ENCODE measurements at places on chromosomes 12 and 14. TPM values are rescaled to one million over a fixed set of nuclear protein-coding genes. Genes with fewer than 3 reads are reported as not detected.
A peak's percentile ranks its signal among the peaks of the same experiment; 100 is the strongest.

DNA sequence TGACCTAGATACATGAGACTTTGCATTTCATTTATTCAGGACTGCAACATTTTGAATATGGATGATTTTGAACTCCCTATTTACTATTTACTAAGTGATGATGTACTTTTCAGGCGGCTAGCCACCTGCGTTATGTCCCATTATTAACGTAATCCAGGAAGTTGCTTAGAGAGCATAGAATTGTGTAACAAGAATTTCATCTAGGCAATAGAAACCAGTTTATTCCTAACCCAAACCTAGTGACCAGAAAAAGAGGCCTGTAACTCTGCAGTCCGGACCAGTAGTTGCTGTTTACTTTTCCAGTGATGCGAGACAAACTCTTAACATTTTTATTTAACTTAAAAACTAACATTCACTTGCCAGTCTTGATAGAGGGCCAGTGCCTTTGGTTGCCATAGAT is 12.3 kb downstream of the NUDT4 start:
- DNase-seq = no peak

DNA sequence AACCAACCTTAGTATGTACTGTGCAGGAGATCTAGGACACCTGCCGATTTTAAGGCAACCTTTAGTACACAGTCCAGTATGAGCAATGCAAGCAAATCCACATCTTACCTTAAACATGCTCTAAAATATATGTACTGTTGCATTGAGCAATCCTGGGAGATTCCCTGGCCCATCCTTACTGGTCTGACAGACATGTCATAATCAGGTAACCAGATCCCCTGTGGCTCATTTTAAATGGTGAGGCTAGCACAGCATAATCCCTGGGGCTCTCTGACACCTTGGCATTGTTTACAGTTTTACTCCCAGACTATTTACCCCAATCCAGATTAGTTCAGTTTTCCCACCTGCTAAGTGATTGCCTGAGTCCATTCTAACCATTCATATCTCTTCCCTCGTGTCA is 15.1 kb downstream of the BMAL2 start:
- DNase-seq = no peak

GRCh38 chr14:61179061-61179690 is 102.0 kb downstream of the TMEM30B start:
- no peak for DNase-seq

- DNase-seq = no peak
Observed at GRCh38 chr12:22266101-22266500, 68.4 kb downstream of the ST8SIA1 start.

DNA sequence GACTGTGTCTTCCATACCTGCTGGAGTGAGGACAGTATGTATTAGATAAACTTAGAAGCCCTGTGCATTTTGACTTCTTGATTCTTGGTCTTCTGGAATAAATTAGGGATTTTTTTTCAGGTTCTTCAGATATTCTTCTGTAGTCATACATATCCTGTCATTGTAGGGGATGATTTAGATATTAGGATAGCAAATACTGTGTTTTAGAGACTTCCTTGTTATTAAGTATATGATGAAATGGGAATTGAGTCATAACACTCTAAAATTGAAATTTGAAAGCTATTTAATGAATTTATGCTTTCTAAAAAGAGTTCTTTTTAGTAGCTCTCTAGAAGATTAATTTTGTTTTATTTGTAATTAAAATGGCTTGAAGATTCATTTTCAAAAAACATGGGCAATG is 371.5 kb upstream of the RGS6 start:
- no peak for DNase-seq

- DNase-seq = no peak
Observed at GRCh38 chr12:8508910-8509841, 4.1 kb upstream of the CLEC4D start.

DNA sequence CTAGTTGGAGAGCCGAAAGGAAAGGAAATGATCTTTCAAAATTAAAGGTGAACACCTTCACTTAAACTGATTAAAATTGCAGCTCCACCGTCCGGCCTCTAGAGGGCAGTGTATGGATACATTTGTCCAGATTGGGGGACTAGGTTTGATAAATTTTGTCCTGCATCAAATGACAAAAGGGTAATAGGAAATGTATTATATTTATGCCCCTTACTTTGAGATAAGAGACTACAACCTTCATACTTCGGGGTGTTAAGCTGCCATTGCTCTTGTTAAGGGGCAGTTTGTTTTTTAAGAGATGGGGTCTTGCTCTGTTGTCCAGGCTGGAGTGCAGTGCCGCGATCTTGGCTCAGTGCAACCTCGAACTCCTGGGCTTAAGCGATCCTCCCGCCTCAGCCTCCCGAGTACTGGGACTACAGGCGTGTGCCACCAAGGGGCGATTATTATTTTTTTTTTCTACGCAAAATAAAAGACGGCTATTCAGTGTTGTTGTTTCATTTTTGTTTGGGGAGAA is 818 bp upstream of the SUOX start:
- DNase-seq = peak; percentile 63

- DNase-seq = no peak
Observed at GRCh38 chr12:37546206-37546605, 770.4 kb upstream of the ALG10B start.

GRCh38 chr12:52069327-52070184 is at the start of gene ATG101:
ATG101 (plus strand) TSS chr12:52069978; CDS start chr12:52073651, 3,673 bp downstream.
- DNase-seq = peak; percentile 97

DNA sequence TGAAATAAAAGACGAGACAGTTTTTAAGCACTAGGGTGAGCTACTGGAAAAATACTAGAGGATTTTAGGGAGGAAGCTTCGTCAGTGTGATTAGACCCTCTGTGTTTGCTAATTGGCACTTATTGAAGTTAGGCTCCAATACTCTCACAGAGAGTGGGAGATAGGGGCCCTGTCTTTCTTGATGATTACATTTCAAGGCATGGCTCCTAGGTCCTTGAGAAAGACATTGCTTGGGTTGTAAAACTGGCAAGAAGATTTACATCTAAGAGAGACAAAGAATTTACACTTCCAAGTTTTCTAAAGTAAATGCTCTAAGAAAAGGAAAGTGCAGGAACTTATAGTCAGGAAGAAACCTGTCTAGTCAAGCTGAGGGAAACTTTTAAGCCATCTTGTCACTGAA is 183.2 kb downstream of the C12orf50 start:
- no peak for DNase-seq

- DNase-seq = no peak
Observed at GRCh38 chr14:52860910-52861309, 69.5 kb upstream of the GNPNAT1 start.

- no peak for DNase-seq
Observed at GRCh38 chr14:69755784-69756183, 11.2 kb upstream of the SRSF5 start.

GRCh38 chr12:125203145-125203765 is 138.0 kb downstream of the AACS start:
- DNase-seq = no peak

DNA sequence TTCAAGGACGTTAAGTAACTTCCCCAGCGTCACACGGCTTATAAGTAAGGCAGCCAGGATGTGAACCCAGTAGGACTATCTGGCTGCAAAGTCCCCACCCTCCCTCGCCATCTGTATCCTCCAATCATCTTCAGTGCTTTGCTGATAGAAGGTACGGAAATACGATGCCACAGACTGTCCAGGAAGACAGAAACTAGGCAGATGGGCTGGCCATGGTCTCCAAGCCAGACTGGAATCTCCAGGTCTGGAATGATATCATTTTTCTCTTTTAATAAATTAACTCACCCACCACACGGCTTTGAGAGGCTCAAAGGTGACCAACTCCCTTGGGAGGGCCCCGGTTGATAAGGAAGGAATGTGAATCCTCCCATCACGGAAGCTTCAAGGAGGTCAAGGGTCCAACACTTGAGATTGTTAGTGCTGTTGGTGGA is 16.3 kb upstream of the BDKRB1 start:
- no peak for DNase-seq

- DNase-seq = no peak
Observed at GRCh38 chr14:80325688-80326087, 114.4 kb upstream of the DIO2 start.

DNA sequence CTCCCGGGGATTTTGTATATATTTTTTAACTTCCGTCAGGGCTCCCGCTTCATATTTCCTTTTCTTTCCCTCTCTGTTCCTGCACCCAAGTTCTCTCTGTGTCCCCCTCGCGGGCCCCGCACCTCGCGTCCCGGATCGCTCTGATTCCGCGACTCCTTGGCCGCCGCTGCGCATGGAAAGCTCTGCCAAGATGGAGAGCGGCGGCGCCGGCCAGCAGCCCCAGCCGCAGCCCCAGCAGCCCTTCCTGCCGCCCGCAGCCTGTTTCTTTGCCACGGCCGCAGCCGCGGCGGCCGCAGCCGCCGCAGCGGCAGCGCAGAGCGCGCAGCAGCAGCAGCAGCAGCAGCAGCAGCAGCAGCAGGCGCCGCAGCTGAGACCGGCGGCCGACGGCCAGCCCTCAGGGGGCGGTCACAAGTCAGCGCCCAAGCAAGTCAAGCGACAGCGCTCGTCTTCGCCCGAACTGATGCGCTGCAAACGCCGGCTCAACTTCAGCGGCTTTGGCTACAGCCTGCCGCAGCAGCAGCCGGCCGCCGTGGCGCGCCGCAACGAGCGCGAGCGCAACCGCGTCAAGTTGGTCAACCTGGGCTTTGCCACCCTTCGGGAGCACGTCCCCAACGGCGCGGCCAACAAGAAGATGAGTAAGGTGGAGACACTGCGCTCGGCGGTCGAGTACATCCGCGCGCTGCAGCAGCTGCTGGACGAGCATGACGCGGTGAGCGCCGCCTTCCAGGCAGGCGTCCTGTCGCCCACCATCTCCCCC is 777 bp downstream of the ASCL1 start:
- peak; percentile 36 for DNase-seq

DNA sequence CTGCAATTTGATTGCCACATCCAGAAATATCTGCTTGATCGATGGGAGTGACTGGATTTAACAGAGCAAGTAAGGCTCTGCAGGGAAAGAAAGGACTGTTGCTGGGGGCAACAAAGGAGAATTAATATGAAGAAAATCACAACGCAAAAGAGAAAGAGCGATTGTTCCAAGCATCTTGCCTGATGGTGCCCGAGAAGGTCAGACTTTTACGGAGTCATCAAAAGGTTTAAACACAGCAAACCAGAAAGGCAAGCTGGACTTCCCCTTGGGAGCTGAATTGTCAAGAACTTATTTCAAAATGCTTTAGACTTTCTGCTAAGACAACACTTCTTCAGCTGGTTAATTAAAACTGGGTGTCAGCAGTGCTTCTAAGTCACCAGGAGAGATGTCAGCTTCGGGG is 791.5 kb downstream of the MED13L start:
- no peak for DNase-seq

DNA sequence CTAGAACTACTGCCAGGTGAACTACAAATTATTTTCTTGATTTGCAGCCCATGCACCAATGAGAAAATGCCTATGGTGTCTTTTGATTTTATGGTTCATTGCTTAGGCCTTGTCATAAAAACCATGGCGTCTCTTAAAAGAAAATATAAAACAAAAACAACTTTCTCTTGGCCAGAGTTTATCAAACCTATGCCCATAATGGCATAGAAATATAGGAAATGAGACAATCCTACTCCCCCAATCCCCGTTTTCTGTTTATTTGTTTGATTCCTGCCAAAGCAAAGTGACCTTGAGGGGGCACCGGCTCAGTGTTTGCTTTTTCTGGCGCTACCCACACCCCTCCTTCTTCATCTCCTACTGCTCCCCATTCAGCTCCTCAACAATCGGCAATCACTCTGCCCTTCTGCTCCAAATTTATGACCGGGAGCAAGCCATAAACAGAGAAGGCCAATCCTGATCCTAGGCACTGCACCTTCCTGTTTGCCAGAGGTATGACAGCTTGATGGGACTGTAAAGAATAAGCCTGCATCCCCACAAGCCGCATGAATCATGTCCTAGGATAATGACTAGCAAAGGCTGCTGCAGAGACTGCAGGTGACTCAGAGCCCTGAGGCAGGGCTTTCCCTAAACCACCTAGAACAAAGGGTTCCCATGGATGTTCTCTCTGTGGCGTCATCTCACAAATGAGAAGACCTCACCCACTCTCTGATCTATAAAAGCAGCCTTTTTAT is 874.9 kb downstream of the NRXN3 start:
- no peak for DNase-seq

DNA sequence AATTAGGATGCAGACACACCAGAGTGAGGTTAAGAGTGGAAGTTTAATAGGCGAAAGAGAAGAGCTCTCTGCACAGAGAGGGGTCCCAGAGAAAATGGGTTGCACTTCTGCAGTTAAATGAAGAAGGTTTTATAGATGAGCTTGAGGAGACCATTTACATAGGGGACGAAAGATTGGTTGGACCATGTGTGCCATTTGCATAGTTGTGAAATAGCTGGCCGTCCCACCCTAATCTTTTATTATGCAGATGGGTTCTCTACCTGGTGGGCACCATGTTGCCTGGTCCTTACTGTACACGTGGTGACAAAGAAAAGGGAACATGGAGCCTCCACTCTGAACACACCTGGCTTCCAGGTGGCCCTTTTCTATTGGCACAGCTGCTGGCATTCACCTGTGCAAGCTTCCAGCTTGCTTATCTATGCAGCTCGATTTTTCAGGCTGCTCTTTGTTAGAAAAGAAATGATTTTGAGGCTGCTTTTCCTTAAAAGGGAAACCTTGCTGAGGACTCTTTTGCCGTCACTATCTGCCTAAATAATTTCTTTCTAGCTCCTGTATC is 67.1 kb upstream of the SRSF5 start:
- no peak for DNase-seq

- peak; percentile 89 for DNase-seq
Observed at GRCh38 chr12:124422570-124423523, 128.0 kb downstream of the RFLNA start.

DNA sequence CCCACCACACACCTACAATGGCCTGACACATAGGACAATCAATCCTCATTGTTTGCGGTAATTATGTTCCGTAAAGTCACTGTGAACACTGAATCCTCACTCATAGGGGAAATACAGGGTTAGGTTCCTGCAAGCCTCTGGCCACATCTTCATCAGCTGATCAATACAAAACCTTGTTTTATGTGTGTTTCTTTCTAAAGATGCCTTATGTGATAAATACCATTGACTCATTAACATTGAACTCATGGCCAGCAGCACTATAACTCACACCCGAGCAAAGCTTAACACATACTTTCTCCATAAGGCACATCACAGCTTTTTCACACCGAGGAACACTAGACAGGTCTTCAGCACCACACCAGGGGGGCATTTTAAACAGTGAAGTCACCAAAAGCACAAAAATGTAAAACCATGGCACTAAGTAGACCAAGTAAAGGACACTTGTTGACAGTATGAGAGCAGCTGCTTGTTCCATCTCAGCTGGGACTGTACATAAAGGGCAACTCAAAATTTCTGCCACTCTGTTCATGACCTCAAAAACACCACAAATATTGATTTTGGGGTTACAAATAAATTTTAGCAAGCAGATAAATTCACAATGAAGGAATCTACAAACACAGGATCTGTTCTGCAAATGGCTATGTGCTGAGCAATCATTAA is 60.5 kb downstream of the ESR2 start:
- DNase-seq = no peak

- no peak for DNase-seq
Observed at GRCh38 chr12:19544353-19544752, 105.1 kb downstream of the AEBP2 start.

PZP gene
- polyA plus RNA-seq = 1.3 TPM

CYP46A1 gene
- 6.3 TPM for polyA plus RNA-seq

SEL1L gene
- 68.5 TPM for polyA plus RNA-seq

SMIM41 gene
- polyA plus RNA-seq = 3.4 TPM

LRP1 gene
- 168 TPM for polyA plus RNA-seq

KCNH5 gene
- polyA plus RNA-seq = not detected

DTD2 gene
- polyA plus RNA-seq = 19.0 TPM

CLEC1A gene
- polyA plus RNA-seq = 20.7 TPM

KRT82 gene
- polyA plus RNA-seq = not detected

GRIP1 gene
- 6.5 TPM for polyA plus RNA-seq

GPR84 gene
- polyA plus RNA-seq = 0.45 TPM

KRT78 gene
- not detected for polyA plus RNA-seq

ARMH4 gene
- polyA plus RNA-seq = 8.5 TPM

ABHD12B gene
- 0.56 TPM for polyA plus RNA-seq

ENTPD5 gene
- 17.1 TPM for polyA plus RNA-seq
